Stimulated activated naive CD4-positive, alpha-beta T cell treated with Interleukin-2 at 50 U/mL for 16 hours (primary cell): ENCODE measurements at places on chromosomes 16 and 17.
A peak's percentile ranks its signal among the peaks of the same experiment; 100 is the strongest.

DNA sequence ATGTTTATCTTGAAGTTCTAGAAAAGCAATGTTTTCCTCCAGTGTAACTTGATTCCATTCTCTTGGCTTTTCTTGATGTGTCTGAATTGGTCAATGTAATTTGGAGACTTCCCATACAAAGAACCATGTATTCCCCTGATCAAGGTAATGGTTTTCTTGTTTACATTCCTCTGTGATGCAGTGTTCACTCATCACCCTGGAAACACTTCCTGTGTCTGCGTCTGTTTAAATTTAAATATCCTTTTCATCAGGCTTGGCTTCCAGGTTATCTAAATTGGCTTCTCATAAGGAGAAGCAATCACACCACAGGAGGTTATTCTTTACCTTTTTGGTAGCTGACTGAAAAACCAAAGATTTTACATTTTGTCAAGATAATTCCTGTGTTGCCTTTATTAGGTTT lies 237.3 kb upstream of the WSCD1 start:
- no peak for DNase-seq

DNA sequence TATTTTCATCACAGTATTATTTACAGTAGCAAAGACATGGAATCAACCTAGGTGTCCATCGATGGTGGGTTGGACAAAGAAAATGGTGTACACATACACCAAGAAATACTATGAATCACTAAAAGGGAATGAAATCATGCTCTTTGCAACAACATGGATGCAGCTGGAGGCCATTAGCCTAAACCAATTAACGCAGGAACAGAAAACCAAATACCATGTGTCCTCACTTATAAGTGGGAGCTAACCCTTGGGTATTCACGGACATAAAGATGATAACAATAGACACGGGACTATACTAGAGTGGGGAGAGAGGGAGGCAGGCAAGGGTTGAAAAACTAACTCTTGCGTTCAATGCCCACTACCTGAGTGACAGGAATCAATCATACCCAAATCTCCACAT lies 41.0 kb downstream of the MRPS23 start:
- no peak for DNase-seq

- no peak for DNase-seq
Measured at GRCh38 chr16:79284766-79285165, 315.8 kb downstream of the MAF start.

- DNase-seq = no peak
Measured at GRCh38 chr17:19975601-19976000, 2.0 kb downstream of the AKAP10 start.

DNA sequence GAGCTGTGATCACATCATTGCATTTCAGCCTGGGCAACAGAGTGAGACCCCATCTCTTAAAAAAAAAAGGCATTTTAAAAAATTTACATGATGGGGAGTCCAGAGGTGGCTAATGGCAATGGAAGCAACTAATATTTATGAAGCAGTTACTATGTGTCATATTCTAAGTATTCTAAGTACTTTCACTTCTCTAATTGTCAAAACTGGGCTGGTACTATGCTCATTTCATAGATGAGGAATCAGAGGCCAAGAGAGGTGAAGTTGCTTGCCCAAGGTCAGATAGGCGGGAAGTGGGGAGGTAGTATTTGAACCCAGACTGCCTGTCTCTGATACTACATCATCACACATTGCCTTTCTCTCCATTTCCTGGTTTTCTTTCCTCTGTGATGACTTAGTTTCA lies 50.7 kb downstream of the SLC5A11 start:
- no peak for DNase-seq

DNA sequence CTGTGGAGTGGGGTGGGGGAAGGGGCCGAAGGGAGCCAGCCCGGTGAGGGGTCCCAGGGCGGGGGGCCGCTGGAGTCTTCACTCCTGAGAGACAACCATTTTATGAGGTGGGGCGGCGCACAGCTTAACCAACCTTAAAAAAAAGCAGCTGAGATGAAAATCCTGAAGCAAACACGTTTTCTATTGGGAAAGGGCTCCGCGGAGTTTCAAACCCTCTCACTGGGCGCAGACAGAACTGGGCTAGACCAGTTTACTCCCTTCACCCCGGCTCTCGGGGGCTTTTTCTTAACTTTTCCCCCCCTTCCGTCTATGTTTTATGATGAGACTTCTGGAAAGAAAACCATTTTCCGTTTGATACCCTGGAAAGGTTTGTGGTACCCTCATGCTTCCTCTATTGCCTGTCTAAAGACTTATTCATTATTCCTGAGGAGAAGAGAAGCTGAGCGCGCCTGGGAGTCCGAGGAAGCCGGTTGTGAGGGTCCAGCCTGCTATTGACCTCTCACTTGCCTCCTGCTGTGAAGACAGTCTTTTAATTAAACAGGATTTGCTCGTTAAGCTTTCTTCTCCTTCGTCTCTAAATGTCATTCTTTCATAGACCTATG lies 482 bp upstream of the SSH2 start:
- no peak for DNase-seq

GRCh38 chr16:88737298-88738150 lies 31.2 kb downstream of the CTU2 start:
- peak; percentile 35 for DNase-seq

- peak; percentile 74 for DNase-seq
Measured at GRCh38 chr17:58083491-58084316, 485 bp downstream of the DYNLL2 start.

- DNase-seq = no peak
Measured at GRCh38 chr17:72717276-72717675, 375.2 kb downstream of the SLC39A11 start.

- no peak for DNase-seq
Measured at GRCh38 chr17:70420861-70421445, 251.6 kb downstream of the KCNJ2 start.

DNA sequence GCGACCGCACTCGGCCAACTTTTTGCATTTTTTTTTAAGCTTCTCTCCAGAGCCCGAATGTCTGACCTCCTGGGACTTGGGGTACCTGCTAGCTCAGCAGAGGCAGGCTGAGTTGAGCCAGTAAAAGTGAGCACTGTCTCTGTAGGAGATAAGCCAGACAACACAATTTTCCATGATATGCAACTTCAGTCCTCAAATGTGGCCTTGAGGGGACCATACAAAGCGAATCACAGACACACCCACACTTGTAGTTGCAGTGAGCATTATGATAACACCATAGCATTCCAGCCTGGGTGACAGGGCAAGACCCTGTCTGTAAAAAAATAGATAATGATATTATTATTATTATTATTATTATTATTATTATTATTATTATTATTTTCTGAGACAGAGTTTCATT lies 2.6 kb downstream of the DPEP2 start:
- no peak for DNase-seq

- DNase-seq = no peak
Measured at GRCh38 chr17:2965621-2966595, 97.5 kb downstream of the OR1D5 start.

GRCh38 chr17:42653179-42654124 lies 5.6 kb upstream of the TUBG2 start:
- DNase-seq = no peak

DNA sequence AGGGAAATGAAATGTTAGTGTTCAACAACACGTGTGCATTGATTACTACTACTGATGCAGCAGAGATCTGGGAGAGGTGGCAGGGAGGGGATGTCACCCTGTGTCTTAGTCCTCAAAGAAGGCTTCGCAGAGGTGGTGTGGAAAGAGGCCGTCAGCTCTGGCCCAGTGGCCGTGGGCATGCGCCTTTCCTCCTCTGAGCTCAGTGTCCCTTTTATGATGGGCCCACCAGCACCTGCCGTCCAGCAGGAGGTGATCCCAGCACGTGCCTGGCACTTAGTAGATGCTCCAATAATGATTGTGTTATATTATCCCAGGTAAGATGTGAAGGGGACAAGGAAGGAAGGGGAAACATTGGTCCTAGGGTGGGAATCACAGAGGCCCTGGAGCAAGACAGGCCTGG lies 106.2 kb downstream of the CLEC16A start:
- DNase-seq = no peak
